ENCODE measurements at places on chromosomes 5 and 9.

DNA sequence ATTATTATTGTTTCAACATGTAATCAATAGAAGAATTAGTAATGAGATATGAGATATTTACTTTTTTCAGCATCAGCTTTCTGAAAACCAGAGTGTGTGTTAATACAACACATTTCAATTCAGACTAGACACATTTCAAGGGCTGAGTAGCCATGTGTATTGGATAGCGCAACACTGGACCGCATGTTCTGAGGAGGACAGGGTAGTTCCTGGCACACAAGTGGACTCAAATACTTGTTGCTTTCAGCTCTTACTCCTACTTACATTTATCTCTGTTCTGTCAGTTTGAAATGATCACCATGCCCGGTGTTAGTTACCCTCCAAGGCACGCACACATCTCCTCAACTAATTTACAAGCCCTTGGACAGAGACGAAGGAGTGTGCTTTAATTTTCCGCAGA lies 126.6 kb downstream of the SLC24A2 start:
- no peak for DNase-seq

DNA sequence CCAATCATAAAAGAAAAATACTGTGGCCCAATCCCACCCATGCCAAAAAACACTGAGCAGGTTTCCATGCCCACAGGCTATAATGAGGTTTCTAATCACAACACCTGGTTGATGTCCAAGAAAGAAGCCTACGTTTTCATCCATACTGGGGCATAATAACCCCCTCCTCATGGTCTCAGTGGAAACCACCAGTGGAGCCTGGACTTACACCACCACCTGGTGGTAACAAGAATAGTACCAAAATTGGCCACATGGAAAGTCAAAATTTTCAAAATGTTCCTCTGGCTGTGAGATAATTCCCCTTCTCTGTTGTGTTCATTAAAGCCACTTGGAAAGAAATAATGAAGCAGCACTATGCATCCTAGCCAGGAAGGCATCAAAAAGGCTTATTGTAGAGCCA lies 687.3 kb upstream of the ST8SIA4 start:
- DNase-seq = peak; percentile 5

GRCh38 chr9:121266356-121266755 lies 1.6 kb upstream of the GSN start:
- peak; percentile 30 for DNase-seq

DNA sequence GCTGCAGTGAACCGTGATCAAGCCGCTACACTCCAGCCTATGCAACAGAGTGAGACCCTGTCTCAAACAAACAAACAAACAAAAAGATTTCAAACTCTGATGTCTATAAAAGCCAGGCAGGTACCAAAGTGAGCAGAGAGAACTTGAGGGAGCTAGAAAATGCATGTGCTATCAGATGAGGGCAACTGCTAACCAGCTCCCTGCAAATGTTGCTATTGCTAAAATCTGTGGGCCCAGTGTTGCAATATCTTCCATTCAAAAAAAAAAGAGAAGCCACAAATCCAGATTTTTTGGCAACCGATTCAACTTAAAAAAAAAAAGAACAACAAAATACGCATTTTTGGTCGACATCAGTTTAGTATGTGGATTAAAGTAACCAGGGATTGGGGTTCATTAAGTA lies 5.5 kb downstream of the UBE2D2 start:
- DNase-seq = peak; percentile 62

Data from AML-193 (cell line).